ENCODE measurements at places on chromosomes 13 and 19. TPM values are rescaled to one million over a fixed set of nuclear protein-coding genes. Genes with fewer than 3 reads are reported as not detected.

The TEKTIP1 gene
- 4.0 TPM for total RNA-seq

DNA sequence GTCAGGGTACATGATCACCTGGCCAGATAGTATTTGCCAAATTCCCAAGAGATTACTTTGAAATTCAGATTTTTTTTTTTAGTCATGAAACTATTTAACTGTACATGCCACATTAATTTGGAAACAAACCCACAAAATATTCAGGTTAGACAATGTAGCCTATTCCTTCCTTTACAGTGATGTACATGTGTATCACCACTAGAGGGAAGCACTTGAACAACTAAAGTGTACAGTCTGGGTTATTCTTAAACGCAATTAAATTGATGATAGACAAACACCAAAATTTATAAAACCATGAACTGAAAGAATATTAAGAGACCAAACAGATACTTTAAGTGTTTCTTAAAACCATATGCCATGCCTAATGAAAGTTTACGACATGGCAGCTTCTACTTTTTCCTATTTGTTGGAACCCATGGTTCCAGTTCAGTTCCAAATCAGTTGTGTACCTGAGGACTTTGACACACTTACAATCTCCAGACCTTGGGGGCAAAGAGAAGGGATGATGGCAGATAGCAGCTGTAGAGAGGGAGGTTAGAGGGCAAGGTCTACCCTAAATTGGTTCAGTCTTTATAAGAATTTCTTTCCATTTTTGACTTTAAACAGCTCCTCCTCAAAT lies 52.8 kb downstream of the TNFSF13B start:
- no peak overlapping the region for H3K4me3 ChIP-seq
- ATAC-seq, result peak; percentile 75
- peaks cover 6% of the 10 kb centered on the region for H3K4me1 ChIP-seq
- H3K36me3 ChIP-seq, result no peaks in the 10 kb centered on the region
- no peaks in the 10 kb centered on the region for H3K27me3 ChIP-seq

GRCh38 chr13:44117351-44117750 lies 237.6 kb downstream of the LACC1 start:
- H3K27me3 ChIP-seq, result no peaks in the 10 kb centered on the region
- H3K36me3 ChIP-seq, result no peaks in the 10 kb centered on the region
- no peaks in the 10 kb centered on the region for H3K4me1 ChIP-seq
- no peak overlapping the region for H3K4me3 ChIP-seq
- ATAC-seq, result no peak
- H3K27ac ChIP-seq, result no peak overlapping the region

DNA sequence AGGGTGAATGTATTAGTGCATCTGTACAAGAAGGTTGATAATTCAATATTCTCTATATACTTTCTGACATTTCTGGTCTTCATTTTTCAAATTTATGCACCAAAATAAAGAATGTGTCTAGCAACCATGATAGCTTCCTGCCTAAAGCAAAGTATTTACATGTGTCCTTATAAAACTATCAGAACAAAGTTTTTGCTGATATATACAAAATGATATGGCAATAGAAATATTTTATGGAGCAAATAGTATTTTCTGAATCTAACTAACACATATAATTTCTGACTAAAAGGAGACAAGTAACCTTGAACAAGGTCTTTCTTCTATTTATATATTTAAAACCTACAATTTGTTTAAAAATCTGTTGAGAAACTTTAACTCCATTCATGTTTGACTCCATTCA lies 184.9 kb downstream of the DIAPH3 start:
- no peaks in the 10 kb centered on the region for H3K27me3 ChIP-seq
- H3K36me3 ChIP-seq, result no peaks in the 10 kb centered on the region
- no peaks in the 10 kb centered on the region for H3K4me1 ChIP-seq
- no peak for ATAC-seq
- no peak overlapping the region for H3K27ac ChIP-seq
- H3K4me3 ChIP-seq, result no peak overlapping the region

DNA sequence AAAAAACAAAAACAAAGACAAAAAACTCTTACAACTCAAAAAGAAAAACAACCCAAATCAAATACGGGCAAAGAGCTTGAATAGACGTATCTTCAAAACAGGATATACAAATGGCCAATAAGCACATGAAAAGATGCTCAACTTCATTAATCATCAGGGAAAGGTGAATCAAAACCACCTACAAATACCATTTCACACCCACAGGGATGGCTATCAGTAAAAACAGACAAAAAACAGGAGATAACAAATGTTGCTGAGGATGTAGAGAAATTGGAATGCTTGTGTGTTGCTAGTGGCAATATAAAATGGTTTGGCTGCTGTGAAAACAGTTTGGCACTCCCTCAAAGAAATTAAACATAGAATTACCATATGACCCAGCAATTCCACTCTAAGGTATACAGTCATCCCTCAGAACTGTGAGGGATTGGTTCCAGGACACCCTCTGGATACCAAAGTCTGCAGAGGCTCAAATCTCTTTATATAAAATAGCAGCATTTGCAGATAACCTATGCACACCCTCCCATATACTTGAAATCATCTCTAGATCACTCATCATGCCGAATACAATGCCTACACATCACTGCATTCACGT lies 29.7 kb downstream of the MLLT1 start:
- H3K36me3 ChIP-seq, result peaks cover 29% of the 10 kb centered on the region
- peak overlapping the region; percentile 70 for H3K27ac ChIP-seq
- peak; percentile 64 for ATAC-seq

DNA sequence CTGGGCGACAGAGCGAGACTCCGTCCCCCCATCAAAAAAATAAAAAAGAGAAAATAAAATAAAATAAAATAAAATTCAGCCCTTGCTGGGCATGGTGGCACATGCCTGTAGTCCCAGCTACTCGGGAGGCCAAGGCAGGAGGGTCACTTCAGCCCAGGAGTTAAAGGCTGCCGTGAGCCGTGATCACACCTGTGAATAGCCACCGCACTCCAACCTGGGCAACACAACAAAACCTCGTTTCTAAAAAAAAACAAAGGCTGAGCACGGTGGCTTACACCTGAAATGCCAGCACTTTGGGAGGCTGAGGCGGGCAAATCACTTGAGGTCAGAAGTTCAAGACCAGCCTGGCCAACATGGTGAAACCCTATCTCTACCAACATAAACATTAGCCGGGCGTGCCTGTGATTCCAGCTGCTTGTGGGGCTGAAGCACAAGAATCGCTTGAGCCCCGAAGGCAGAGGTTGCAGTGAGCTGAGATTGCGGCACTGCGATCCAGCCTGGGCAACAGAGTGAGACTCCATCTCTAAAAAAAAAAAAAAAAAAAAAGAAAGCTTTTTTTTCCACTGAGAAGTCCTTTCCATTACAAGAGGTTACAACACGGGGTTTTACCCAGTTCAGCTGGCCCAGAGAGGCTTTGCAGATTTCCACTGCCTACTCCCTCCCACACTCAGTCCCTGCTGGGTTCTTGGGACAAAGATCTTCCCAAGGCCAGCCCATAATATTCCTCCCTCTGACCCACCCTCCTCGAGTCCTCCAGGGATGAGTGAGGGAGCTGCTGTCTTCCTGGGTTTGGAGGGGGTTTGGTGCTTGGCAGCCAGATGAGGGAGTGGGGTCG lies 6.4 kb downstream of the ANGPTL4 start:
- H3K4me1 ChIP-seq, result peaks cover 6% of the 10 kb centered on the region
- H3K4me3 ChIP-seq, result no peak overlapping the region
- H3K27ac ChIP-seq, result no peak overlapping the region
- H3K27me3 ChIP-seq, result peaks cover 8% of the 10 kb centered on the region
- ATAC-seq, result peak; percentile 8

DNA sequence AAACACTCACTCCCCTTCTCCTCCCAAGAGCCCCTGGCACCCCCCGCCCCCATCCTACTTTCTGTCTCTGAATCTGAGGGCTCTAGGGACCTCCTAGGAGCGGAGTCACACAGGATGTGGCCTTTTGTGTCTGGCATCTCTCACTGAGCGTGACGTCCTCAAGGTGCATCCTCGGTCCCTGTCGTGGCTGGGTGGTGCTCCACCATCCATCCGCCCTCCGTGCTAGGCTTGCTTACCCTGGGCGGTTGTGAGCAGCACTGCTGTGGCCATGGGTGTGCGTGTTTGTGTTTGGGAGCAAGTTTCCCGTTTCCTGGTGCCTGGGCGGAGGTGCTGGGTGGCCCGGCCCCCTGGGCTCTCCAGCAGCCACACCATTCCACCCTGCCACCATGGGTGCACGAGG lies 12.2 kb downstream of the PLEKHJ1 start:
- peak; percentile 31 for ATAC-seq
- peaks cover 75% of the 10 kb centered on the region for H3K36me3 ChIP-seq
- no peak overlapping the region for H3K4me3 ChIP-seq

DNA sequence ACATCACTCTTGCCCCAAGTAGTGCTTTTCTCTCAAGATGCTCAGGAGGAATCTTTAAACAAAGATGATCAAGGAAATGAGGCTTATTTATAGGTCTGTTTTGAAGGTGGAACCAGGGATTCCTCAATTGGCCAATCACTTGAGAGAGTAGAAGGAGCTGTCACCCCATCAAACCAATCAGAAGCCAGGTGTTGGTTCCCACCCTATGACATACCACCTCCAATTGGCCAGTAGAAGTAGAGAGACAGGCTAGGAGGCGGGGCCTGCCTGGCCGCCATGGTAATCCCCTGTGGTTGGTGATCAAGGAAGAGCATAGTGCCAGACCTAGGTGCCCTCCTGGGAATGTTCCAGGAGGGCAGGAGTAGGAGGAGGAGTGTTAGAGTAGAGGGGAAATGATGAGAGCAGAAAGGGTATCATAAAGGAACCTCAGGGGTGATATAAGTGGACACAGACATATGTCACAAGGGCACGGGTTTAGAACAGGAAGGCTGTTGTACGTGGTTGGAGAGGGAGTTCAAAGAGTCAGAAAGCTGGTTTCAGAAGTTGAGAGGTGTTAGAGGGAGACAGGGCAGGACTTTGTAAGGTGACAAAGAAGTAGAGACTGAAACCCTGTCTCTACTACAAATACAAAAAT lies 10.5 kb downstream of the PMIS2 start:
- ATAC-seq, result peak; percentile 97
- H3K4me3 ChIP-seq, result peak overlapping the region; percentile 30
- H3K4me1 ChIP-seq, result peaks cover 8% of the 10 kb centered on the region
- no peaks in the 10 kb centered on the region for H3K36me3 ChIP-seq
- H3K27me3 ChIP-seq, result no peaks in the 10 kb centered on the region

DNA sequence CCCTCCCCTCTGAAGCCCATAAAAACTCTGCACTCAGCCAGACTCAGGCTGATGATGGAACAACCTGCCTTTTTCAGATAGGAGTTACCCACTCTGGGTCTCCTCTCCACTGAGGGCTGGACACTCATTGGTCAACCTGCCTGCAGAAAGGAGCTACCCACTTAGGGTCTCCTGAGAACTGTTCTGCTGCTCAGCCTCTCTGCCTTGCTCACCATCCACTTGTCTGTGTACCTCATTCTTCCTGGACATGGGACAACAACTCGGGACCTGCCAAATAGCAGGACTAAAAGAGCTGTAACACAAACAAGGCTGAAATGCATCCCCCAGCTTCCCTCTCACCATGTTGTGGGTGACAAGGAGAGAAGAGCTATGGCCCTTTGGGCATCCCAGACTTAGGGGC lies 18.4 kb upstream of the RCBTB2 start:
- H3K4me1 ChIP-seq, result peaks cover 5% of the 10 kb centered on the region
- ATAC-seq, result no peak
- no peaks in the 10 kb centered on the region for H3K36me3 ChIP-seq

GRCh38 chr19:16374436-16374835 lies 49.8 kb downstream of the KLF2 start:
- H3K4me3 ChIP-seq, result peak overlapping the region; percentile 24
- no peak for ATAC-seq
- H3K36me3 ChIP-seq, result peaks cover 32% of the 10 kb centered on the region
- H3K27me3 ChIP-seq, result peaks cover 4% of the 10 kb centered on the region
- no peak overlapping the region for H3K27ac ChIP-seq
- peaks cover 57% of the 10 kb centered on the region for H3K4me1 ChIP-seq

The ELAVL3 gene
- not detected for total RNA-seq

The ADPRHL1 gene
- 0.40 TPM for total RNA-seq

The NXNL1 gene
- not detected for total RNA-seq

DNA sequence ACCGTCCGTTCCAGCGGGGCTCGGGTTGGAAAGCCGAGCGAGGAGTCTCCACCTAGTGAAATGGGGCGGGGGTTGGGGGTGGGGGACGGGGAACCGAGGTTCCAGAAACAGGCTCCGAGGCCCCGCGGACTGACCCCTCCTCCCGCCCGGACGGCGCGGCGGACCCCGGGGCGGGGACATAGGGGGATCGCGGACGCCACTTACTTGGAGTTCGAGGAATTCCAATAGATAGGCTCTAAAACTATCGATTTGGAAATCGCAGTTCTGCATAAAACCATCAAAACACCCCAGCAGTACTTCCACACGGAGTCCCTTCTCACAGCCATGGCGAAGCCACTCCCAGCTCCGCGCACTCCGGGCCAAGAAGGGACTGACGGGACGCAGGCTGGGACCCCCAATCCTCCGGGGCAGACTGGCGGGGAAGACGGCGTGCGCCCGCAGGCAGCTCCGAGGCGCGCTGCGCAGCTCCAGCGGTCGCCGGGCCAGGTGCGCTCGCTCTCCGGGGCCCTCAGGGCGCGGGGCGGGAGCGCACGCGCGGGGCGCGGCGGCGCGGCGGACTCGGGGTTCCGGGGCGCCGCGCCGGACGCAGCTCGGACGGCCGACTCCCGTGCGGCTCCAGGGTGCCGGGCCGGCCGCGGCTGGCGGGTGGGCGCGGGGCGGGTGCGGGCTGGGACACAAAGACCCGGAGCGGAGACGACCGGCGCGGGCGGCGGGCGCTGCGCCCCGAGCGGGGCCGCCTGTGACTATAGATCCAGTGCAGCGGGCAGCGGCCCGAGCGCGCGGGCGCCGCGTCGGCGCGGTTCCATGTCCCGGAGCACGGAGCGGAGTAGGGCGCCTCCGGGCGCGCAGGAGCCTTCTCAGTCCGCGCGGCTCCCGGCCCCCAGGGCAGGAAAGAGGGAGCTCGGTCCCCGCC lies 567 bp downstream of the EFNB2 start:
- H3K27ac ChIP-seq, result no peak overlapping the region
- H3K27me3 ChIP-seq, result peaks cover 27% of the 10 kb centered on the region
- H3K4me1 ChIP-seq, result peaks cover 5% of the 10 kb centered on the region
- H3K36me3 ChIP-seq, result peaks cover 5% of the 10 kb centered on the region
- peak; percentile 26 for ATAC-seq

The NDUFB7 gene
- total RNA-seq, result 79.7 TPM

DNA sequence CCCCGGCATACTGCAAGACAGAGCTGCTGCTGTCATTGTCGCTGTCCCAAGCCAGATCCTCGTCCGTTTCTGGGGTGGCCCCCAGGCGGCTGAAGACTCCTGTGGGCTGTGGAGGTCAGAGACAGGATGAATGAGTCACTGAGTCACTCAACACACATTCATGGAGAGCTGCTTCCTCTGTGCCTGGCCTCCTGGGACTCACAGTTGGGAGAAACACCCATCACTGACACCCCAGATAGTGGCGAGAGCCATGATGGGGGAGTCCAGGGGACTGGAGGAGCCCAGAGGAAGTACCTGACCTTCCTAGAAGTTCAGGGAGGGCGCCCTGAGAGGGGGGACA lies 26.0 kb downstream of the C19orf47 start:
- H3K27me3 ChIP-seq, result no peaks in the 10 kb centered on the region
- H3K4me3 ChIP-seq, result no peak overlapping the region
- no peaks in the 10 kb centered on the region for H3K4me1 ChIP-seq
- H3K36me3 ChIP-seq, result peaks cover 87% of the 10 kb centered on the region
- peak overlapping the region; percentile 10 for H3K27ac ChIP-seq

The PLK5 gene
- total RNA-seq, result not detected

GRCh38 chr19:29672319-29672932 lies 7.2 kb downstream of the PLEKHF1 start:
- H3K4me3 ChIP-seq, result peak overlapping the region; percentile 82
- ATAC-seq, result no peak
- H3K27me3 ChIP-seq, result no peaks in the 10 kb centered on the region
- H3K4me1 ChIP-seq, result peaks cover 45% of the 10 kb centered on the region
- H3K27ac ChIP-seq, result peak overlapping the region; percentile 95

The PSENEN gene
- total RNA-seq, result 34.0 TPM

The RTBDN gene
- not detected for total RNA-seq

Measured in activated T-helper 17 cell treated with anti-CD3 and anti-CD28 coated beads, Interleukin-2, amount 50 U/mL, for 72 hours (primary cell).